Activated CD4-positive, CD25-positive, alpha-beta regulatory T cell treated with anti-CD3 and anti-CD28 coated beads, Interleukin-2, amount 50 U/mL, for 24 hours (primary cell): ENCODE measurements at places on chromosomes 6 and 20.

DNA sequence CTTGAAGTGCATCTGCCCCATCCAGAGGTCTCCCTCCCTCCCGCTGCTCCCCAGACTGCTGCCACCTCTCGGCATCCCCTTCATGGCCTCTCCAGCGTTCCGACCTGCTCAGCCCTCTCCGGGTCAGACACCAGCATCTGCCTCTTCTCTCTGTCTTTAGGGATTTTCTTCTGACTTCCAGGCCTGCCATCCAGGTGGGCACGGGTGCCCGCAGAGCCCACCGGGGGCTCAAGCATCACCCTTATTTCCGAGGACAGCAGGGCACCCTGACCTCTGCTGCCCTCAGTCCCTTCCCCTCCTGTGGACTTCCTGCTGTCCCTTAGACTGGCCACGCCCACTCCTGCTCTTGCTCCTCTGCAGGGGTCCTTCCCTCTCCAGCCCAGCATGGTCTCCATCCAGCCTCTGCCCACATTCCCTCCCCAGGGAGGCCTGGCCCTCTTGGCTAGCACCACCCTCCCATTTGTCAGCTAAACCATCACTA, 3.3 kb downstream of the NPEPL1 start:
- ATAC-seq, result no peak

DNA sequence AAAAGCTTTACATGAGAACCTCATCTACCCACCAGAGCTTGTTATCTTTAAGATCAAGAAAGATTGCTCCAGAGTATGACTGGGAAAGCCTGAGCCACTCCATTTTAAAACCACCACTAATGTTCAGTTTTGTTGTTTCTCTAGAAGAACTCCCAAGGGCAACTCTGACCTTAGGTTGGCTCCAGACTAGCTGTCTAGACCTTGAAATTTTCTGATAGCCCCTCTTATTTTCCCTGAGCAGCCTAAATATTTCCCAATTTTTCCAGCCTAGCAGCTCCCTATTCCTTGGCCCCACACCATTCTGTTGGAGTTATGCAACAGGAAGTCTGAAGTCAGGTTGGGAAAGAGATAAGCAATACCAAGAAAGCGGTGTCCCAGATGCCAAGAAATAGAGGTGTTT, 84.6 kb upstream of the TCF21 start:
- no peak for ATAC-seq

- ATAC-seq, result no peak
Observed at GRCh38 chr6:26027491-26028211, 59.6 kb upstream of the HFE start.

DNA sequence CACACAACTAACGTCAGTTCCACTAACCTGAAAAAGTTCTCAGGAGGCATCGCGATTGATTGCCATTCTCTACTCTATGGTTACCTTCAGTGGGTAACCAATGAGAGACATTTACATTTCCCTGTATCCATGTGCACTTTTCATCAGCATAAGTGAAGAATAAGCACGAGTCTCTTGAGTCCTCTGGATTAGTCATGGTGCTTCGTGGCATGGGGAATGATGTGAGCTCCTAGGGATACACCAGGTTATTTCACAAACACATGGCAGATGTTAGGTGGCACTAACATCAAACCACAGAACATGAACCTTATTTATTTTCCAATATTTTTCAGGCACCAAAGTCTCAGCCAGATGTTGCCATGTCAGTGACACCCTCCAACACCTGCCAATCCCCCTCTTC, 64.0 kb downstream of the FYN start:
- no peak for ATAC-seq

DNA sequence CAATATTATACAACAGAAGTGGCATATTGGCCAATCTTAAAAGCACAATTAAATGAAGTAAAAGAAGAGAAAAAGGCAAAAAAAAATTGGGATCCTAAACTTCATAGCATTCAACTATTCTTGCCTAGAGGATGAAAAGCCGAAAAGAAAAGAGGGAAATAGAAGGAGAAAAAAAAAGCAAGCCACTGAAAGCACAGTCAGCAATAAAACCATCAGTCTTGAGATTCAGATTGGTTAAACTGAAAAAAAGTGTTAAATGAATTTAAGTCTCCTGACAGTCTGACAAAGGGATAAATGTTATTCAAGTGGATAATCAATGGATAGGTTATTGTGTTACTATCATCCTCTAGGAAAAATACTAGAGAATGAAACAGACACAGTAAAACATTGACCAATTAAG, 19.9 kb downstream of the MOXD1 start:
- no peak for ATAC-seq

GRCh38 chr6:13398069-13398381, 69.7 kb upstream of the TBC1D7 start:
- no peak for ATAC-seq

DNA sequence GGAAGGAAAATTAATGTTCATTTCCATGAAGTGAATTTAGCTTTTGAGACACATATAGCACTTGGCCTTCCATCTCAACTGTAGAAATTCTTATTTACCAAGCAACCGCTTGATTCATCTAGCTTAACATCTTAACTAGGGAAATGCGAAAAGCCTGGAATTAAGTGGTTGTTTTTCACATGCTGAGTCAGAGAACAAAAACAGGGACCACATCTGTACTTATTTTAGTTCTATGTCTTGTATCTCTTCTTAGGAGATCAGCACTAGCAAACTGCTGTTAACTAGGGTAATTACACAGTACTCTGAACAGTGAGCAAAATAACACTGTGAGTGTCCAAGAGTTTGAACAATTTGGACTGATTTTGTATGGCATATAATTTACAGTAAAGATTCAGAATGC, 590.9 kb upstream of the NRSN1 start:
- ATAC-seq, result no peak

- no peak for ATAC-seq
Observed at GRCh38 chr20:1882026-1882425, 13.2 kb upstream of the SIRPA start.

- no peak for ATAC-seq
Observed at GRCh38 chr6:122264557-122264956, 134.9 kb upstream of the HSF2 start.

DNA sequence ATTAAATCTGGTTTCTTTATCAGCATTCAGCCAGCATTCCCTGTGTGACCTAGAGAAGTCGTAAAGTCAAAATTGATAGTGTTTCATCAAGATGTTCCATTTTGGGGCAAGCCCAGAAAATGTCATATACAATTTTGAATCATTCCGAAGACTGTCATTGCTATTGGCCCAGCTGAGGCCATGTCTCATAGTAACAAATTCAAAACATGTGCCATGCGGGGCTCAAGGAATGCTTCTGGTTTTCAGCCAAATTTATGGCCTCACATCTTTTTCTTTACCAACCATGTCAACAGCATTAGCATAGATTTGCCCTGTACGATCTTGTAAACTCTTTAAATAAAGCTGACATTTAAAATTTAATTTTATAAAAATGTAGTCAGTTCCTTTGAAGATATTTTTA, 314.7 kb downstream of the PAX1 start:
- no peak for ATAC-seq

GRCh38 chr6:42295181-42295580, 77.5 kb upstream of the MRPS10 start:
- ATAC-seq, result no peak

DNA sequence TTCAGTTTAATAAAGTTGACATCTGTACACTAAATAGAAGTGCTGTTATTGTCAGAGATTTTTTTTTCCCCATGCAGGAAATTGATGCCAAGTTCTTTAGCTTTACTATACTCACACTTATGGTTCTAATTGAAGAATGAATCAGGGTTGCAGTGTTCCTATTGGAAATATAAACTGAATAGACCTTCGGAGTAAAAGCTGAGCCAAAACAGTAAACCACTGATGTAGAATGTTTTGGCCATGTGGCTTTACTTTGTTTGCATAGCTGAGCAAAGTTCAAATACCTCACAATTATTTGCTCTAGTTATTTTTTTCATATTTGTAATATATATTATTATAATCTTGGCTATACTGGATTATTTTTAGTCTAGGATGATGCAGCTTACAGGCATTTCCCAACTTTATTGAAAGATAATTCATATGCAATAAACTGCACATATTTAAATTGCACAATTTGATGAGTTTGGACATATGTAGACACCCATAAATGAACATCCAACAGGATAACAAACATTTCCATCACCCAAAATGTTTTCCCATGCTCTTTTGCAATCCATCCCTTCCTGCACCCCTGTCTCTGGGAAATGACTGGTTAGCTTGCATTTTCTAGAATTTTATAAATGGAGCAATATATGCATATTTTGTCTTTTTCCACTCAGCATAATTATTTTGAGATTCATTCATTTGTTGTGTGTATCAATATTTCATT, 105.8 kb upstream of the NOX3 start:
- ATAC-seq, result no peak

DNA sequence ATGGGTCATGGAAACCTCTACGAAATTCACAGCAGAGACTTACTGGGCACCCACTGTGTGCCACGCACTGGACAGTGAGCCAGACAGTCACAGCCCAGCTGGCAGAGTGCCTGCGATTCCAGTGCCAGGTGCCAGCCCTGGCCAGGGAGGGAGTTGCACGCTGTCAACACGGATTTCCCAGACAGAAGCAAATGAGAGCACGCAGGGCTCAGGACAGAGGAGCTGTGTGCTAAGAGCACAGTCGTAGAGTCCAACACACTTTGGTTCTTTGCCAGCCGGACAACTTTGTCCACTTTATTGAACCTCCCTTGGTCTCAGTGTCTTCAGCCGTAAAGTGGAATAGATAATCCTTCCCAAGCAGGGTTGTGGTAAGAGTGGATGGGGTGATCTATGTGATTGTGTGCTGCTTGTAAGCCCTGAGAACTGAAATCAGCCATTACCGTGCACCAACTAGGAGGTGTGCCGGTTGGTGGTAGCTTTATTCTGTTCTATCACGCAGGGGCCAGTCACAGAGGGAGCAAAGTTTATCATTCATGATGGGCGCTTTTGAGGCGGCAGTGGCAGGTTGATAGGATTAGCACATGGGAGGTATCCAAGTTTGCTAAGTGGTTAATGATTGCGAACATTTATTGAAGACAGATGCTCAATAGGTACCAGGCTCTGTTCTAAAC, 40.6 kb downstream of the SIRPA start:
- ATAC-seq, result no peak

GRCh38 chr6:75922226-75922625, 150.2 kb downstream of the IMPG1 start:
- no peak for ATAC-seq

- peak; percentile 93 for ATAC-seq
Observed at GRCh38 chr20:63707558-63708300, at the start of the genes ARFRP1 and ZGPAT. ARFRP1 (minus strand) TSS chr20:63707976; CDS start chr20:63707091, 885 bp downstream. ZGPAT (plus strand) TSS chr20:63708039; CDS start chr20:63708581, 542 bp downstream.

GRCh38 chr6:75368151-75368779, 83.7 kb upstream of the TMEM30A start:
- ATAC-seq, result no peak

- no peak for ATAC-seq
Observed at GRCh38 chr20:44723391-44723790, 8.2 kb downstream of the CCN5 start.

- ATAC-seq, result no peak
Observed at GRCh38 chr6:34695729-34696188, 808 bp downstream of the ILRUN start.

- ATAC-seq, result no peak
Observed at GRCh38 chr20:15937179-15937578, 636.1 kb downstream of the KIF16B start.

- ATAC-seq, result peak; percentile 60
Observed at GRCh38 chr6:154981079-154981870, 13.8 kb upstream of the TIAM2 start.
